ENCODE measurements at places on chromosomes 2 and 18.

GRCh38 chr18:45764000-45764686 lies 40.2 kb downstream of the SLC14A1 start:
- DNase-seq = no peak

DNA sequence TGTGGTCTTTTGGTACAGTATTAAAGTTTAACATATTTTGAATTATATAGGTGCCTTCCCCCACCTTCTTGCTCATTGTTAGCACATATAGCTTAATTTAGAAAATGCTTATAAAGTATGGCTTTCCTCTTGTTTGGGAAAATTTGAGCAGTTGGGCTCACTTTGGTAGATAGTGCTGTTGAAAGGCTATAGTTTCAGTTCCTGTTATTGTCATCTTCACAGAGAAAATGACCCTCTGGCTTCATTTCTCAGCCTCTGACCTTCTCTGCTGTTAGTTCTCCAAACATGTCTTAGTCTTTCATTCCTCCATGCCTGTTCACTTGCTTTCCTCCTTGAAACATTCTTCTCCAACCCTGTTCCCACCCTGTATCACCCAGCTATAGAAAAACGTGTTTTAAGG lies 200.6 kb downstream of the WDR7 start:
- no peak for DNase-seq

DNA sequence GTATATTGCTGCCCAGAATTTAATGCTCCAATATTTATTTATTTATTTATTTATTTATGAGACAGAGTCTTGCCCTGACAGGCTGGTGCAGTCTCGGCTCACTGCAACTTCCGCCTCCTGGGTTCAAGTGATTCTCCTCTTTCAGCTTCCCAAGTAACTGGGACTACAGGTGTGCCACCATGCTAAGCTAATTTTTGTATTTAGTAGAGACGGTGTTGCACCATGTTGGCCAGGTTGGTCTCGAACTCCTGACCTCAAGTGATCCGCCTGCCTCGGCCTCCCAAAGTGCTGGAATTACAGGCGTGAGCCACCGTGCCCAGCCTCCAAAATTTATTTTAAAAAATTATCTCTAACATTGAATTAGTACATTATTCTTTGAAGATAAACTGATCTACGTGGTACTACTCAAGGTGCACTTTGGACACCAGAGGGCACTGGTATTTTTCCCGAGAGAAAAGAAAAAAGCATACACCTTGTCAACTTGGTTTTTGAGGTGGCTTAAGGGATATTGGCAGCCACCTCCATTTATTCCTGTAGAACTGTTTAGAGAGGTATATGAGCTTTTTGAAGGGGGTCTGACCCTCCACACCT lies 1.4 kb upstream of the IDH1 start:
- peak; percentile 21 for DNase-seq

DNA sequence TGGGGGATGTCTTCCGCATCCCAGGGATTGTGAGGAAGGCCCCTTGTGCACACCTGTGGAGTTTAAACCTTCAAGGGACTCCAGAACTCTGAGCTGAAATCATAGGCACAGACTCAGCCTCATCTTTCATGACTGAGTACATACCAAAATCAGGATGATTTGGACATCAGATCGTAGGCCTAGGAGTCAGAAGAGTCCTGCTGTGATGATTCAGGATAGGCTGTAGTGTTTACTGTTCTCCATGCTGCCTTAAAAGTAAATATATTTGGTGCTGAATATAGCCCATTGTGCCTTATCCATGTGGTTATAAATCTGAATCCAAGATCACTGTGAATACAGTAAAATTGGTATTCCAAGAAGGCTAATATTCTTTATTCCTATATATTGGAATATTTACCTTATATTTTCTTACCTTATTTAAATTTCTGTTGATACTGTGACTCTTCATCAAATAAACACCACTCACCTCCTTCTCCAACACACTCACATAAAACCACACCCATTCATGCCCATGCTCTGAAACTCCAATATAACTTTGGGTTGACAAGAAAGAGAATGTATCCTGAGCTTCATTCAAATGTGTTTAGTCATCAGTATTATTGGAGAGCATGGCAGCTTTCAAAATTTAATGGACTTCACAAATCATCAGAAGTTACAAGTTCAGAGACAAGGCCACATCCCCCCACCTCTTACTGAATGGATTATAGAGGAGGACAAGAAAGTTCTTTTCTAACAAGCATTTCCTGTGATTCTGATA lies 561.4 kb upstream of the LINC00305 start:
- DNase-seq = no peak

DNA sequence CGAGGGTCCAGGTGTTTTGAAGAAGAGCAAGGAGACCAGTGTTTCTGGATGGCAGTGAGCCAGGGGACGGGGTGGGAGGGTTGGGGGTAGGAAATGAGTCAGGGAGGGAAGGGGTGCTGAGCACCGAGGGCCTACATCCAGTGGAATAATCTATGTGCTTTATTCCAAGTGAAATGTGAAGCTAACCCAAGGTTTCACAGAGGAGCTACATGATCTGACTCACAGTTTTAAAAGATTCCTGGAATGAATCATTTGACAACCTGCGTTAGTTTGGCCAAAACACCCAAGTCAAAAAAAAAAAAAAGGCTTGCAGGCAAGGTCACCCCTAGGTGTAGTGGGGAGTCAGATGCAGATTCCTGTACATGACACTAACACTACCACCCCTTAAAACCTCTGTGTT lies 419.7 kb upstream of the MEX3C start:
- no peak for DNase-seq

DNA sequence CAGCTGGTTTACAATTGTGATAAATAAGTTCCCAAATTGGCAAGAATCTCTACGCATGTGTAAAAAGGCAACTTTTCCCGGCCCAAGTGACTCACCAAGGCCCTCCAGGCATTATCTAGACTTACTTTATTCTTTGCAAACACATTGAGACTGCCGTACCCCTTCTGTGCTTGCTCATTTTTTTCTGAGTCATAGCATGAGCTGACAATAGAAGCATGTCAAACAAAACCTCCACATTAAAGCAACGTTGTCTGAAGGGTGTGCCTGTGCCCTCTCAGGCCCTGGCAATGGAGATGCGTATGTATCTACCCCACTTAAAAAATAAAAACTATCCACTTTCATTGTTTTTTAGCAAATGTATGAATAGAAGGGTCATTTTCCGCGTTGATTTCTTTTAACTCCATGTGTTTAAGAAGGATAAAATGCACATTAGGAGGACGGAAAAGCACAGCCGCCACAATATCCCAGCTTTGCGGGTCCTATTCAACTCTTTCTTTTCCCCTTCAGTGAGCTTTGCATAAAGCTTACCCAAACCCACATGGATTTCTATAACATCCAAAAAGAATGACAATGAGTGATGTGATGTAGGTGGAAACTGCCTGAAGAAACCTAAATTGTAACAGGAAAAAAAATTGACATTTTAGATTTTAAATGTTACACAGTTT lies 298.2 kb downstream of the CDCA7 start:
- DNase-seq = no peak

GRCh38 chr18:74994502-74995418 lies 214.2 kb downstream of the PTGR3 start:
- no peak for DNase-seq

GRCh38 chr2:152038441-152038958 lies 60.3 kb downstream of the CACNB4 start:
- DNase-seq = no peak

DNA sequence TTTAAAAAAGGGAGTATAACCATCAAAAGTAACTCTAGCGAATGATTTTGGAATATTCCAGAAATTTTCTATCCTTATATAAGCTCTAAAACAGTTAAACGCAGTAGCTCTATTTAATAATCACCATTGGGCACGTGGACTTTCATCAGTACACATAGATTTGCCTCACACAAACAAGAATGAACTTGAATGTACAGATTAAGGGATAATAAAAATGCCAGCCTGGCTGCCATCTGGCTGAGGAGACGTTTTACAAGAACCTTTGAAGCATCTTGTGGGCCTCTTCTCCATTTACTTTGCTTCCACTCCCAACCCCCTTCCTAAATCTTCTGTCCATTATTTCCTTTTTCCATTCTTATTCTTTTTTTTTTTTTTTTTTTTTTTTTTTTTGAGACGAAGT lies 47.2 kb downstream of the AGAP1 start:
- DNase-seq = no peak

DNA sequence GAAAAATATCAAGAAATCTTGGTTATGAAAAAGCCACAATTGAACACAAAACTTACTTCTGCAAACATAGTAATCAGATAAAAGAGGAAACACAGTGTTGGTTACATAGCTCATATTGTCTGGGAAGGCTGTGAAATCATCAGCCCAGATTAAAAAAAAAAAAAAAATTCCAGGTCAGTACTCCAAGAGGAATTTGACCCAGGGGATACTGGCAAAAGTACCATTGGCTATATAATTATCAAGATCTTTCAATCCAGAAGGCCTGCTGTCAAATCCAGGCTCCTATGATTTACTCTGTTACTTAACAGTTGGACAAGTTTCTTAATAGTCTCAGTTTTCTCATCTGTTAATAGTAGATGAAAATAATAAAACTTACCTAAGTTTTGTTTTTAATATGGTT lies 12.9 kb upstream of the IKZF2 start:
- DNase-seq = no peak
